ENCODE measurements at places on chromosomes 12 and 14.

DNA sequence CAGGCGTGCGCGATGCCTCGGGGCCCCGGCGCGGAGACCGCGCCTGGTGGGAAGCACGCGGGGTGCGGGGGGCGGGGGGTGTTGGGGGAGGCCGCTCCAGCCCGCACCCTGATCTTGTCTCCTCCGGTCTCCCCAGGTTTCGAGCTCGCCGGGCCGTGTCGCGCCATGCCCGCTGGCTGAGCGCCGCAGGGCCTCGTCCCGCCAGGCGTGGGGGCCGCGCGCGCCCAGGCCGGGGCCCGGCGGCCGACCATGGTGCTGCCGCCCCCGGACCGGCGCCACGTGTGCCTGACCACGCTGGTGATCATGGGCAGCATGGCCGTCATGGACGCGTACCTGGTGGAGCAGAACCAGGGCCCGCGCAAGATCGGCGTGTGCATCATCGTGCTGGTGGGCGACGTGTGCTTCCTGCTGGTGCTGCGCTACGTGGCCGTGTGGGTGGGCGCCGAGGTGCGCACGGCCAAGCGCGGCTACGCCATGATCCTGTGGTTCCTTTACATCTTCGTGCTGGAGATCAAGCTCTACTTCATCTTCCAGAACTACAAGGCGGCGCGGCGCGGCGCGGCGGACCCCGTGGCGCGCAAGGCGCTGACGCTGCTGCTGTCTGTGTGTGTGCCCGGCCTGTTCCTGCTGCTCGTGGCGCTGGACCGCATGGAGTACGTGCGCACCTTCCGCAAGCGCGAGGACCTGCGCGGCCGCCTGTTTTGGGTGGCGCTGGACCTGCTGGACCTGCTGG lies 2.4 kb downstream of the TMEM121 start:
- DNase-seq = no peak

DNA sequence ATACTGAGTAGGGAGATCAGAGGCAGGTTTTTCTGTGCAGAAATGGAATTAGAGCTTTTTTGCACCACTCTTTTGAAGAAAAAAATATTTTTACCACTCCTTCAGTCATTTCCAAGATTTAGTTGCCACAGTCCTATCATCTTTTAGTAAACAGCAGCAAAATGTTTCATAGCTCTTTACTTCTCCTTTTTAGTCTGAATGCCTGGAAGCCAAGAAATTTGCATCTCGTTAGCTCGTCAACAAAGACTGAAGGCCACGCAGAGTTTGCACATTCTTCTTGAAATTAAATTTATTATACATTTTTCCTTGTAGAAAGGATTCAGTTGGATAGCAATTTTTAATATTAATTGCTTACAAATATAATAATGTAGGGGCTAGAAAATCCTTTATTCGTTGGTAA lies 544.5 kb upstream of the ATP2B1 start:
- no peak for DNase-seq

GRCh38 chr14:80621701-80622100 lies 319.8 kb downstream of the CEP128 start:
- DNase-seq = no peak

DNA sequence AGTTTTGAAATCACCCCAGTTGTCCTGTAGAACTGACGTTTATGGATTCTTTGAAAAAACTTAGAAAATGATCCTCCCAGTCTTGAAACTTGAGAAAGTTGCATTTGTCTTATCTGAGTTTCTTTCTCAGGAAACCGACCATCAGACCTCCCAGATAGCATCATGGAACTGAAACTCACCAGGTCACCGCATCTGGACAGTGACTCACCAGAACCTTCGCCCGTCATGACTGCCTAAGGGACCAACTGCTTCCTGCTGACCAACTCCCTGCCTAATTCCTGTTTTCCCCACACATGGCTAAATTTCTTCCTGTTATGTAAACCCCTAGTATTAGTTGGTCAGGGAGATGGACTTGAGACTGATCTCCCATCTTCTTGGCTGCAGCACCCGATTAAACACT lies 175.7 kb downstream of the RIMBP2 start:
- no peak for DNase-seq

DNA sequence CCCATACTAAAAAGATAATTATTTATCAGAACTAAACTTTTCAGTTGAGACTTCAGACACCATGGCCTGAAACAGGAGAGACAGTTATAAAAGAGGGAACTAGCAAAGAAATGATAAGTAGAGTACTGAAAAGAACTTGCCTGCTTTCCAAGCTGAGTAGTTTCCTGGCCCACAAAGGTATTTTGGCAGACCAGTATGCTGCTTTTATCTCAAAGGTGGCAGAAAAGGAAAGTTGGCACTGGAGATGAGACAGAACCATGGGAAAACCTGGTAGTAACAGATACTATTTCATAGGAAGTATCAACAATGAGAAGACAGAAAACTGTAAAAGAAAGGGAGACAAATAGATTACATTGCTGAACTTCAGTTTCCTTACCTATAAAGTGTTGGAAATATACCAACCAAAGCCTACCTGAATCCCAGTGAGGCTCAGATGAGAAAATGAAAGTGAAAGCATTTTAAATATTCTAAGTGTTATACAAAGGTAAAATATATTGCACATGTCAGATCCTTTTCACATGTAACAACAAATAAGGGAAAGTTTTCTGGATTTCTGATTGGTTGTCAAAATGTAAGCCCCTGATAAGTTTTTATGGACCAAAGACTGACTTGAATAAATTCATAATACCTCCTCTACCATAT lies 155.3 kb upstream of the FSCB start:
- no peak for DNase-seq

DNA sequence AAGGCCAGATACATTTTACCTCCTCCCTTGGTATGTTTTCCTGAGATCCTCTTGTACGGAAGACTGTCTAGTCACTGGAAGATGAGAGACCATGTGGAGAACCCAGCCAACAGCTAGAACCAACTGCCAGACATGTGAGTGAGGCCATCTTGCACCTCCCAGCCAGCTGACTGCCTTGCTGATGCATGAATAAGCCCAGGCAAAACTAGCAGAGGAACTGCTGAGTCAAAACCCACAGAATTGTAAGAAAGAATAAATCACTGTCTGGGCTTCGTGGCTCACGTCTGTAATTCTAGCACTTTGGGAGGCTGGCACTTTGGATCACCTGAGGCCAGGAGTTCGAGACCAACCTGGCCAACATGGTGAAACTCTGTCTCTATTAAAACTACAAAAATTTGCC lies 160.0 kb downstream of the TPH2 start:
- no peak for DNase-seq

DNA sequence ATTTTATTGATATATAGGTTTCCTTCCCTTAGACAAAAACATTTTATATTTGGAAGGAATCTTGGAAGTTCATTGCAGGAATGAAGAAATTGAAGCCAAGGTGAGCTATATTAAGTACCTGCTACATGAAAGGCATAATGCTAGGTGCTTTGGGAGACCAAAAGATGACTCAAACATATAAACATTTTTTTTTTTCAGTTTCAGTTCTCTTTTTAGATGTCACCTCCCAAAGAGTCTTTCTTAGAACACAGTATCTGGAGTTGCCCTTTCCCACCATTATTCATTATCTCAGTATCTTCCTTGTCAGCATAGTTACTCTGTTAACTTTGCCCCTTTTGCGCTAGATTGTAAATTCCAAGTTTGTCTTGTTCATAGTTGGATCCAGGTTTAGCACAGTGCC lies 1.1 kb downstream of the LIN52 start:
- DNase-seq = no peak

DNA sequence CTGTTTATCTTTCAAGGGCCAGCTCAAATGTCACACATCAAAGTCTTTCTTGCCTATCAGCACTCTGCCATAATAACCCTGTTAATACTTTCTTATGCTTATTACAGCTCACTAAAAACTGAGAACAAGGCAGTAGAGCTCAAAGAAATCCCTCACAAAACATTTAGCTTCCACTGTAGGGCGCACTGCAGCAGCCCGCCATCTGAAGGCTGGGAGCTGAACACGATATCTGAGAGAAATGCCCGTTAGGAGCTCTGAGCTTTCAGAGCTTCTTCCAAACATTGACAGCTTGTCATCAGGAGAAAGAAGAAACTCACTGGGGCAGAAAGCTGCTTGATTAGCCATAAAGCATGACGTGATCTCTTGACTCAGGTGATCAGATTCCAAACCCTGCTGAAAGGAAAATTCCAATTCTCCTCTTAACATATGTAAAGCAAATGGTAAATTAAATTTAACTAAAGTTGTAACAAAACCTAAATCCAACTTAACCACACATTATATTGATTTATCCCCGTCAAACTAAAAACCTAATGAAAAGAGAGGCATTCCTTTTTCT lies 175.7 kb downstream of the C12orf50 start:
- DNase-seq = no peak

DNA sequence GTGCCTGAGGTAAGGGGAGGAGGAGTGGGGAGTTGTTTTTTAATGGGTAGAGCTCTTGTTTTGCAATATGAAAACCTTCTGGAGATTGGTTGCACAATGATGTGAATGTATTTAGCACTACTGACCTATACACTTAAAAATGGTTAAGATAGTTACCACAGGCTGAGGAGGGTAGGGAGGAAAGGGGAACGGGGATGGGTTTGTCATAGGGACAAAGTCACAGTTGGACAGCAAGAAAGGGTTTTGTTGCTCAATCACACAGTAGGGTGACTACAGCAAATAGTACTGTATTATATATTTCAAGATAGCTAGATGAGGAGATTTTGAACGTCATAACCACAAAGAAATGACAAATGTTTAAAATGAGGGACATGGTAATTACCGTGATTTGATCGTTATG lies 1562.4 kb downstream of the AACS start:
- DNase-seq = no peak

DNA sequence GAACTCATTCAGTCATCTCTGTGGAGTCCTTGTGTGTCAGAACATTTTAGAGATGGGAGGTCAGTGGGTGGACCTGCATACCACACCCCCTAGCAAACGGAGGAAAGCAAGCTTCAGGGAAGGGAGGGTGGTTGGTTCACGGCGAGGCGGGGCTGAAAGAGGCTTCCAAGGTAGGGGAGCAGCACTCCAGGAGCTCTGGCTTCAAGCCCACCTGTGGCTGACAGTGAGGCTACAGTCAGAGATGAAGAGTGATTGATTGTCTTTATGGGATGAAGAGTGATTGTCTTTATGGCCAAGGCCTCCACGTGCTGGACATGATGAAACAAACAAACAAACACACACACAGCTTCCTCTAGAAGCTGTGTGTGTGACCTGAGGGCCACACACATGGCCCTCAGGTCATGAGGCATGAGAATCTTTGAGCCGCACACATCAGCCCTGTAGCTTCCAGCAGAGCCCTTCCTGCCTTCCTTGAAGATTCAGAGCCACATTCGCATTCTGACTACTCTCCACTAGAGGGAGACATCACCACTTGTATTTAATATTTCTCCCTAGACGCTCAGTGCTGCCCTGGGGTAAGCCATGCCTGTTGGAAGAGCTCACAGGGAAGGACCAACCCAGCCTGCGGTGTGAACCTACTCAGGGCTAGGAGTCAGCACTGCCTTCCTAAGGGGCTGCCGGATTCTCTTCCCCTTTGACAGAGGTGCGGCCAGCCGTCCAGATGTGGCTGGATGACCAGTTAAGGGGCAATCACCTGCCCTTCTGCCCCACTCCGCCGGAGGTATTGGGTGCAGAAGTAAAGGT lies 54.4 kb upstream of the KCNA1 start:
- no peak for DNase-seq

- DNase-seq = no peak
Measured at GRCh38 chr12:76199808-76200207, 115.3 kb upstream of the NAP1L1 start.

DNA sequence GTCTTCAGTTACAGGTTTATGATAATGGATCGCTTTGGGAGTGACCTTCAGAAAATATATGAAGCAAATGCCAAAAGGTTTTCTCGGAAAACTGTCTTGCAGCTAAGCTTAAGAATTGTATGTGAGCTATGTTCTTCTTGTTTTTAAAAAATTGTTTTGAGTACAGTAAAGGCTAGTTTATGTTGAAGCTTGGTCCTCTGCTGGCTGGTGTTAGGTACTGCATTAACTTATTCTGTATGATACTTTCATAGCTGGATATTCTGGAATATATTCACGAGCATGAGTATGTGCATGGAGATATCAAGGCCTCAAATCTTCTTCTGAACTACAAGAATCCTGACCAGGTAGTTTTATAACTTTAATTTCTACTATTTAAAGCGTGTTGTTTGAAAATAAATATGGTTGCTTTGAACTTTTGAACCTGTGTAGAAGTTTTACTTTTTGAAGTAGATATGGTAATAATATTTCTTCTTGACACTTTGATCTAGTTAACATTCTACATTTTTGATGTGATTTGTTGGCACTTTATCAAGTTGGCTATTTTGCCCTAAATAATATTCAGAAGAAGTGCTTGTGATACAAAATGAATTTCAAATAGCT lies 55.7 kb downstream of the VRK1 start:
- DNase-seq = no peak

DNA sequence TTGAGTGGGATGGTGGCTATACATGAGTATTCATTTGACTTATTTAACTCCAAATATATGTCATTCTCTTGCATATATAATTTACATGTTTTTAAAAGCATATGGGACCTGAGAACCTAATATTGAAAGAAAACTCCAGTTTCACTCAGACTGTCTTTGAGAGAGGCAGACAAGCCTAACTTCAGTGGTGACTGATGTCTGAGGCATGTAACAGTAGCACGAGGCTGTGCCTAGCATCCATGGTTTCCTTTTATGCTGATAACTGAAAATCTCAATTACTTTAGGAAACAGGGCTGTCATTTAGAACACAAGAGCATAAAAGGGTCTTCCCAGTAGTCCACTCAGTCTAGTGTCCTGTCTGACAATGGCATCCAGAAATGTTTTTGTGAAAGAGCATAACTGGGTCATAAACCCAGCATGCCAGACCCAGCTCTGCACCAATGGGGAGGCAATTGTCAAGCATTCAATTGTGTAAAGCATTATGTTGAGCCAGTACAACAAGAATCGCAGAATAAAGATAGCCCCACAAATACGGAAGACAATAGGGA lies 24.3 kb downstream of the MAPK1IP1L start:
- no peak for DNase-seq

GRCh38 chr12:120710805-120711296 lies 593 bp downstream of the UNC119B start:
- no peak for DNase-seq

- DNase-seq = no peak
Measured at GRCh38 chr12:103731539-103731938, 109.5 kb downstream of the NT5DC3 start.

DNA sequence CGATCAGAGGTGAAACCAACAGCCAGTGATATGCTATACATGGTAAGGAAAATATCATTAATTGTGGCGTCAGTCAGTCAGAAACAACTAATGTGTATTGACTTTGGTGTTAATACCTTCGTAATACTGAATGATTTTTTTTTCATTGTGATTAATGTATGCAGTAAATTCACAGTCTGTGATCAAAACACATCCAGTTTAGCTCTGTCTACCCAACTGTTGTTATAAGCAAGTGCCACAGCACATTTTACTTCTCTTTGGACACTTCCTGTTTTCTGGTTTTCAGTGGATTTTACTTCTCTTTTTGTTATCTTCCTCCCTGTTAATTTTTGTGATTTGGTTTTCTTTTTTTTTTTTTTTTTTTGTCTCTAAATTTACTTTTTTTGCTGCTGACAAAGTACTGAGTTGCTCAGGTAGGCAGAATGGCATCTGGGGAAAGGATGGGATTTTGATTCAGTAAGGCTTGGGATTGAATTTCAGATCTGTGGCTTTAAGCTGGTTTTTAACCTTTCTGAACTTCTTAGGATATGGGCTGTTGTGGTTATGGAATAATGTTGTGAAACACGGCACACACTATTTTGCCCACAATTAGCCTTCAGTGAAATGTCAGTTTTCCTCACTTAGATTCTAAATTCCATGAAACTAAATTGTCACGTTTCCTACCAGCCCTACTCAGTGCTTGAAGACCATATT lies 604 bp downstream of the GLIPR1 start:
- no peak for DNase-seq

- no peak for DNase-seq
Measured at GRCh38 chr12:3572560-3572959, 81.6 kb downstream of the PRMT8 start.

GRCh38 chr12:83196694-83197350 lies 510.1 kb downstream of the TMTC2 start:
- no peak for DNase-seq
